GM23338 (cell line): ENCODE measurements at places on chromosomes 1 and 21.

DNA sequence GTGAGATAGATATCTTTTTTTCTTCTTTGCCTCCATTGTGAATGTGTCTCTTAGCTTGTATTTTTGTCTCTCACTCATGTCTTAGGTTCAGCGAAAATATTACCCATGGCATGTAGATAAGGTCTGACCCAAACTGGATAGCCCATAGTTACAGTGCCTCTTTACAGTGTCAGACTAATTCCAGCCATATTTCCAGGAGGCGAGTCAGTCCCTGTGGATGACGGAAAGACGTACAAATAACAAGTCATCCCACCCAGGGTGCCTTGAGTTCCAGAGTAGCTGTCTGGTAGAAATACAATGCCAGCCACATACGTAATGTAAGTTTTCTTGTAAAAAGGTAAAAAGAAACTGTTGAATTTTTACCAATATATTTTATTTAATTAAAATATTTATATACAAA is 157.3 kb downstream of the ZNF281 start:
- no peak for DNase-seq

GRCh38 chr1:29736582-29737188 is 500.4 kb downstream of the PTPRU start:
- peak; percentile 89 for DNase-seq

GRCh38 chr1:207579436-207579799 is 65.5 kb upstream of the CR1L start:
- DNase-seq: peak; percentile 95

- peak; percentile 24 for DNase-seq
These were observed 82.7 kb downstream of the TAS1R2 start for GRCh38 chr1:18776777-18777176.

DNA sequence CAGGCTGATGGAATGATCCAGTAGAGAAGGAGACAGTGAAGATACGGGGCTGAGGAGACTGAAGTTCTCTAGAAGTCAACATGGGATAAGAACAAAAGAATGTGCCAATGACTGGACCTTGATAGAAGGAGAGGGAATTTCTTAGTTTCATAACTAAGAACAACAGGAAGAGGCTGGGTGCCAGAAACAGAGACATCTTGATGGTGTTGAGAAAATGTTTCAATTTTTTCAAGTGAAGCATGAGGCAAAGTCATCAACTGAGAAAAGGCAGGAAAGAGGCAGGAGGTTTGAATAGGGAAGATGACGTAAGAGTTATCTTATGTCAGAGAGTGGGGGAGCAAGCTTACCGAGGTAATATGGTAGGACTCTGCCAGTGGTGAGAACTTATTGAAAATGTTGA is 80.1 kb downstream of the SPAG17 start:
- DNase-seq: no peak

DNA sequence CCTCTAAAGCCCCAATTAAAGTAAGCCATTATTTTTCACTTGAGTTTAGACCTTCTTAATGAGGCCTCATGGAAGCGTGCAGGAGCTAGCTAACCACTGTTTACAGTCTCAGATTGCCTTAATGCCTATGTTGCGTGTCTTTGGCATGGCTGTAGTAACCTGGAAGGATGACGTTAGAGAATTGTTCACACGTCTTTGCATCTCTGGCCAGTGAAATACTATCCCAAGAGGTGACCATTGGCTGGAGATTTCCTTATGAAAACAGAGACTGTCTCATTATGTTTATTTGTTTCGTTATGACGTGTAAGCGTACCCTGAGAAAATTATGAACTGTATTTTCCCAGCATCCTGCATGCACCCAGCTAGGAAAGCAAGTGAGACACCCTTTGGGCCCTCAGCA is 18.6 kb upstream of the BMP8A start:
- no peak for DNase-seq

- DNase-seq: peak; percentile 66
These were observed 18.1 kb upstream of the WASF2 start for GRCh38 chr1:27507960-27508665.

DNA sequence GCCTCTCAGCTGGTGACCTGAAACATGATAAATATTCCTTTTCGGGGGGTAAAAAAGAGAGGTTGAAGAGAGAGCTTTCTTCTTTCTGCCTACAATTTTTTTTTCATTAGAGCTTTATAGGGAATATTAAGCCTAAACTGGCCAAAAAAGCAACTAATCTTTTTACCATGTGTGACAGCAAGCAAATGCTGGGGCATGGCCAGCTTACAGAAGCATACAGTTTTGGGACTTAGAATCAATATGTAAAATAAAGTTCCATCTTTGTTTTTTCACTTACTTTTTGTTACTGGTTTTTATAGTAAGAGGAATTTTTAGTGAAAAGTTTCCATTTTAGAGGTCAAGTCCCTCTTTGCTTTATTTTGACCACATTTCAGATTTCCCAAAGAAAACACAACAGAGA is 301.2 kb upstream of the DEPDC1 start:
- DNase-seq: no peak

DNA sequence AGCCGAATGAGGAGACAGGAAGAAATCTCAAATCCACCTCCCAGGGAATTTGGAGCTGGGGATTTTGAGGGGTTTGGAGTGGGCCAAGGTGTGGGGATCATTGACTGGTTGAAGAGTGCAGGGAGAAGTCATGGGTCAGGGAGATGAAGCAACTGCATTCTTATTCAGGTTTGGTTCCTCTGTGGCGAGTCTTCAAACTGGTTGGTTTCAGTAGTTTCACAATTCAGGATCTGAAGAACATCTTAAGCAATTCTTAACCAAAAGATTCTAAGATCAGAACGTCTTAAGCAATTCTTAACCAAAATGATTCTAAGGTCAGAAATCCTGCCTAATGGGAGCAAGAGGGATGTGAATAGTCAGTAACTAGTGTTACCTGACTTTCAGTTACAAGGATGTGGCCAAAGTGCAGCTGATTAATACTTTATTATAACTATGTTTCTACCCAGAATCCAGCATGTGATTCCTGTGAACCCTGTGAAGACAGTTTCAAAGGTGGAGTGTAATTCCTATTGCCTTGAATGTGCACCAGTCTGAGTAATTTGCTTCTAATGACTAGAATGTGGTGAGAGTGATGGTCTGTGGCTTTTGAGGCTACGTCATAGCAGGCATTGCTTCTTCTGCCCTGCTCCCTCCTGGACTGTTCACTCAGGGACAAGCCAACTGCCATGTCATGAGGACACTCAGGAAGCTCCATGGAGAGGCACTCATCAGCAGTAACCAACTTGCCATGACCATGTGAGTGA is 61.2 kb downstream of the OLFML3 start:
- DNase-seq: no peak

GRCh38 chr1:41571041-41571440 is 86.6 kb upstream of the EDN2 start:
- no peak for DNase-seq

GRCh38 chr1:245748646-245749045 is 593.9 kb downstream of the KIF26B start:
- DNase-seq: no peak

- no peak for DNase-seq
These were observed 193.1 kb upstream of the DAB1 start for GRCh38 chr1:57616921-57617320.

DNA sequence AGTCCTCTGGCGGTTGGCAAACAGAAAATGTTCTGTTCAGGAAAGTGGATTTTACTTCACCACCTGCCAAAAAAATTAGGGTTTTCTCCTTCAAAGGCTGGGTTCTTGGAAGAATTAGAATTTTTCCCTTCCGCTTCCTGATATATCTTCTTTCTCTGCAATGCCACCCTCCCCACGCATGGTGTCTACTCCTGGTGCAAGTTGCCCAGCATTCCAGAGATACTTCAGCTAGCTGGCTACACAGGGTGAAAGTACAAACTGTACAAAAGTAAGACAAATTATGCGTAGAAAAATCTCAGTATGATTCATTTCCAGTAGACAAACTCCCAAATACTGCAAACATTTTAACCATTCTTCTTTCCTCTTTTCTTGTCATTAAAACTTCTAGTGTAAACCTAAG is 430.1 kb upstream of the ESRRG start:
- DNase-seq: no peak

- DNase-seq: no peak
These were observed 117.7 kb downstream of the NUF2 start for GRCh38 chr1:163439471-163439870.

- DNase-seq: no peak
These were observed 93.1 kb upstream of the OLFM3 start for GRCh38 chr1:102089791-102090190.

GRCh38 chr1:246703581-246703980 is 20.6 kb upstream of the SCCPDH start:
- DNase-seq: no peak

GRCh38 chr1:15246960-15247614 is at the start of gene FHAD1:
Gene FHAD1 (plus strand): TSS chr1:15247223. CDS start chr1:15251785, 4,562 bp downstream.
- DNase-seq: peak; percentile 84

DNA sequence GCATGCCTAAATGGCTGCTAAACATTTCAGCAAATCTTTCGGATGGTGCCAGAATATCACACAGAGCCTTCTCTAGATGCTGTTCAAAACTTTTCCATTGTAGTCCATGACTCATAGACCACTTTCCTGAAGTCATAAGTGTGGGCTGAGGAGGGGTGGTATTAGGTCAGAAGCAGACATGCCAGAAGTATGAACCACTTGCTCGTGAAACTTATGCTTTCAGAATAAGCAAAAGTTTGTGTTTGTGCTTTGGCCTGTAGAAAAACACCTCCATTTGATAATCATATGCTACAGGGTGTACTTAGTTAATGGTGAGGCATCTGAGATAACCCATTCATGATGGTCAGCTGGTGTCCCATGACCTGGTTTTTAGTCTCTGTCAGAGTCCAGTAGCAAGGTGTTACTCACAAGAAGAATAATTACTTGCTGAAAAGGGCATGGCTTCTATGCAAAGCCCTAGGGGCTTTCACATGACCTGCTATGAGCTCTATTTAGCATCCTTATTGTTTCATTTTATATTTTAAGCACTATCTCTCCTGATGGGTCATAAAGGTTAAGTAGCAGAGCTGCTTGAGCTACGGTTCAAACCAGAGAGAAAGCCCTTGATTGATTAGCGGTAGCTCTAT is 183.1 kb upstream of the IVNS1ABP start:
- no peak for DNase-seq

- peak; percentile 23 for DNase-seq
These were observed 369.6 kb upstream of the USP24 start for GRCh38 chr1:55584526-55585401.

- peak; percentile 85 for DNase-seq
These were observed 3.2 kb downstream of the MYBPH start for GRCh38 chr1:203172184-203173010.
